NCI-H226 (cell line): ENCODE measurements at places on chromosomes 6 and 20.

GRCh38 chr20:59802471-59803221 lies 130.8 kb downstream of the SYCP2 start:
- no peak for DNase-seq

- no peak for DNase-seq
Observed at GRCh38 chr6:25155211-25155610, 124.0 kb upstream of the CARMIL1 start.

GRCh38 chr6:111674413-111674812 lies 68.7 kb upstream of the TRAF3IP2 start:
- DNase-seq: no peak

- DNase-seq: no peak
Observed at GRCh38 chr6:74249658-74250057, 553.7 kb downstream of the CD109 start.

DNA sequence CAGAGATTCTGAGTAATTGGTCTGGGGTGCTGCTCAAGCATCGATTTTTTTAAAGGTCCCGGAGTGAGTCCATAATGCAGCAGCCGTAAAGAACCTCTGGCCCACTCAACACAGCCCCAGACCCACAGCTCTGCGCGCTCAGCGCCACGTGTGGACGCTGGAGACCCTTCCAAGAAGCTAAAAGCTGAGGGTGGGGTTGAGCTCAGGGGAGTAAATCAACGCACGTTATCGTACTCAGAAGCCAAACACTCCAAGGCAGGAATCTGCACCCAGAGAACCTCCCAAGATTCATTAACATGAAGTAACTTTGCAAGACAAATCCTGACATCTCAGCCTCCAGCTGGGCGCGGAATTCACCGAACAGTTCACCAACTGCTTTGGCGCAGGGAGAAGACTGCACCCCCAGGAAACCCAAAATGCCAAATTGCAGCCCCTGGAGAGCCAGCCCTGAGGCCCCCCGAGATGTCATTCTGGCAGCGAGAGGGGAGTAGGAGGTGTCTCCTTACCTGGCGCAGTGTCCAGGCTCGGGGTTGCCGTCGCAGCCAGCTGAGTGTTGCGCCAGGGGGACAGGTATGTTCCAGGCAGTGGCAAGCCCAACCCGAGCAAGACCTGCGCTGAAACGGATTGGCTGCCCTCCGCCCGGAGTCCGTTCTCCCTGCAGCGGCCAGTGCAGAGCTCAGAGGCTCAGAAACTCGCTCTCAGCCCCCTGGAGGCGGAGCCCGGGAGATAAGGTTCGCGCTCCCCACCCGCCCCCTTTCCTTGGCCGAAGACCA lies at the start of gene COL21A1:
Gene COL21A1, minus strand, starts transcription at position 700 of the 773 bp plus-strand sequence. CDS start 64,962 bp downstream, outside the sequence.
- DNase-seq: no peak

- DNase-seq: peak; percentile 3
Observed at GRCh38 chr6:150310539-150310938, 58.3 kb upstream of the IYD start.
